Activated CD4-positive, alpha-beta T cell treated with anti-CD3 and anti-CD28 coated beads for 36 hours (primary cell): ENCODE measurements at places on chromosomes 12 and 14. TPM values are rescaled to one million over a fixed set of nuclear protein-coding genes. Genes with fewer than 3 reads are reported as not detected.

GRCh38 chr12:91561301-91561957 lies 378.8 kb upstream of the DCN start:
- no peak overlapping the region for H3K4me3 ChIP-seq
- no peak for DNase-seq
- H3K27ac ChIP-seq, result no peak overlapping the region
- H3K36me3 ChIP-seq, result peaks cover 2% of the 10 kb centered on the region

DNA sequence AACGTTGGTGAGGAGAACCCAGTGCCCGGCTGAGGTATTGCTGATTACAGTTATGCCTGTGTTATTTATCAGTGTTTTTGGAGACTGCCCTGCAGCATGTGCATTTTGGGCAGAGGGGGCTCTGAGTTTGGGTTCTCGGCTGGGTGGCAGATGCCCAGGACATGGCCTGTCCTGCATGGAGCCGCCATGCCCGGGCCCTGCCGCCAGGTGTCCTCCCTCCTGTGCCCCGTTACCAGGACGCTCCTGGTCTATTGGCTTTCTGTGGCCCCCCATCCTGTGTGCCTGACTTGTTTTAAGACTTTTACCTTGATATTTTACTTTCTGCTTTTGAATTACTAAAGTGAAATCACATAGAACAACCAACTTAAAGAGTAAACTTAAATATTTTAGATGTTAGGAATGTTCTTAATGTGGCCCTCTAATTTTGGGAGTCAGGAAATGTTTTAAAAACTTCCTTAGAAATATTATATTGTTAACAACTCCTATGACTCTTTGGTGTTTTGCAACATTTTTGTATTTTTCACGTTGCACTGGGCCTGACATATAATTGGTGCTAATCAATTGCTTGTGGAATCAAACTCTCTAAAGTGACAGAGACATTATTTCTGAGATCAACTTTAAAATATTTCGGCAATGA lies 51.8 kb downstream of the PRIMA1 start:
- no peaks in the 10 kb centered on the region for H3K4me1 ChIP-seq
- H3K36me3 ChIP-seq, result no peaks in the 10 kb centered on the region
- no peak overlapping the region for H3K27ac ChIP-seq
- H3K27me3 ChIP-seq, result peaks cover 3% of the 10 kb centered on the region
- no peak overlapping the region for H3K4me3 ChIP-seq

GRCh38 chr12:125185740-125186470 lies 120.7 kb downstream of the AACS start:
- peaks cover 6% of the 10 kb centered on the region for H3K4me1 ChIP-seq
- H3K4me3 ChIP-seq, result no peak within 1 kb of the TSS
- DNase-seq, result peak; percentile 75
- H3K36me3 ChIP-seq, result no peaks in the 10 kb centered on the region

Gene GDF3
- not detected for total RNA-seq

- no peaks in the 10 kb centered on the region for H3K36me3 ChIP-seq
- H3K4me1 ChIP-seq, result no peaks in the 10 kb centered on the region
- peak overlapping the region; percentile 2 for H3K27ac ChIP-seq
- no peak overlapping the region for H3K4me3 ChIP-seq
- no peak for DNase-seq
- H3K27me3 ChIP-seq, result no peaks in the 10 kb centered on the region
These were observed 6.0 kb upstream of the ABCD4 start for GRCh38 chr14:74308695-74309094.
